ENCODE measurements at places on chromosomes 1 and 21.

- no peak for DNase-seq
These were observed 214.6 kb downstream of the GRIK1 start for GRCh38 chr21:29725025-29725736.

DNA sequence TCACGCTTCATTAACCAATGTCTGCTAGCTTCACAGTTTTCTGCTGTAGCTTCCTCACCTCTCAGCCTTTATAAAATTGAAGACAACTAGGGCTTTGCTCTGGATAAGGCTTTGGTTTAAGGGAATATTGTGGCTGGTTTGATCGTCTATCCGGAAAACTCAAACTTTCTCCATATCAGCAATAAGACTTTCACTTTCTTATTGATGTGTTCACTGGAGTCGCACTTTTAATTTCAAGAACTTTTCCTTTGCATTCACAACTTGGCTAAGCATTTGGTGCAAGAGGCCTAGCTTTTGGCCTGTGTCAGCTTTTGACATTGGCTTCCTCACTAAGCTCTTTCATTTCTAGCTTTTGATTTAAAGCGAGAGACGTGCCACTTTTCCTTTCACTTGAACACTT, 12.9 kb downstream of the COA6 start:
- no peak for DNase-seq

DNA sequence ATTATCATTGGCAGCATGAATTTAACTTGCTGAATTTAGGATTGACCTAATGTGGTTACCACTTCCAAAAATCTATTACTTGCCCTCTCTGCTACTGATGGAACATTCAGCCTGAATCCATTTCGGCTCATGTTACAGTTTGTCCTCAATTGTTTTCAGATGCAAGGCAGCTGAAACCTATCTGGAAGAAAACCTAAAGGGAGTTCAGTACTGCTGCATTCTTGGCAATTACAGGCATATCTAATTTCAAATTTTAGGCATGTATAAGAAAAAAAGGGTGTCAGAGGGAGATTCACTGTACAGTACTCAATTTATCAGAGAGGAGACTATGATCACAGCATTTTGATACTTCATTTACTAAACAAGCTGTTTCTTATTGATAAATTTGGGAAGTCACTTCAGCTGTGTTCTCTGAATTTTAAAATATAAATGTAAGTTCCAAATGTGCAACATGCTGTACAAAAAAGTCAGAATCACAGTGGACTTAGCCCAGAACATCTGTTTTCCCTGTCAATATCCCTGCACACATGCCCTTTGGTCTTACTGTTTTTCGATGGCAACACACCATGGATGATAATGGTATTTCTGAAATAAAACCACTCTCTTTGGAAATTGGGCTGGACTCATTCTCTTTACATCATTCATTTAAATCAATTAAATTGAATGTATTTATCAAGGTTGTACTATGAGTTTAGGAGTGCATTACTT, 651.6 kb upstream of the ADGRL4 start:
- DNase-seq: no peak

GRCh38 chr1:23444596-23445390, 20.2 kb upstream of the TCEA3 start:
- no peak for DNase-seq

DNA sequence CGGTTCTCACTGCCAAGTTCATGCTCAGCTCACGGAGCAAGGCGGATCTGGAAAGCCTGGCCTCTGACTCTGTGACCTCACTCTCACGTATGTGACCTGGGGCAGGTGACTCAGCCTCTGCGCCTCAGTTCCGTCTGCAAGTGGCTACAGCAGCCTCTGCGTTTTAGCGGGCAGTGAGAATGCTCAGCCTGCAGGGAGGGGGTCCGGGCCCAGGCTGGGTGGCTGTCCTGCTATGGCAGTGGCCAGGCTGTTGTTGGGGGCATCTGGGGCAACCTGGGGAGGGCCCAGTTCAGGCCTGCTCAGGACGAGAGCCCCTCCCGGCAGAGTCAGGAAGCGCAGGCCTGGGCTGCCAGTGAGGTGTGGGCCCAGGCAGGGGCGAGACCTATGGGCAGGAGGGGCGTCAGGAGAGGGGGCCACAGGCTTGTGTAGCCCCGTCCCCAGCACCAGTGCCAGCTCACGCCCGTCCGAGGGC, 27.9 kb downstream of the ARHGEF16 start:
- no peak for DNase-seq

DNA sequence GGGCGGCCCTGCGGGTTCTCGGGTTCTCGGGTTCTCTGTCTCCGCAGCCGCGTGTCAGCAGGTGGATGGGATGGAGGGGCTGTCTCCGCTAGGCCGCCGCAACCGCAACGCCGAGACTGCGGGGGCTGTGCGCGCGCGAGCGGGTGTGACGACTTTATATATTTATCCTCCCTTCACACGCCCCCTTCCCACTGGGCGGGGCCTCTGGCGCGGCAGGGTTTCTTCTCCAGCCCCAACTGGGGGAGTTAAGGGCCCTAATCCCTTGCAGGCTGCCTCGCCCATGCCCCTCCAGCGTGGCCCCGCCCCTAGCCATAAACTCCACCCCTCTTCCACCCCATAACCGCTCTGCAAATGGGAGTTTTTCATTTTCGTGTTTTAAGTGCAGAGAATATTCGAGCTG, 3.4 kb downstream of the IGSF21 start:
- DNase-seq: no peak

- no peak for DNase-seq
These were observed 66.0 kb downstream of the PLEKHA6 start for GRCh38 chr1:204293605-204294337.

- no peak for DNase-seq
These were observed 30.9 kb downstream of the FAM163A start for GRCh38 chr1:179774000-179774399.

GRCh38 chr1:228778961-228779360, 43.7 kb downstream of the RHOU start:
- DNase-seq: no peak

GRCh38 chr1:22914633-22915217, 57.9 kb downstream of the LACTBL1 start:
- no peak for DNase-seq

DNA sequence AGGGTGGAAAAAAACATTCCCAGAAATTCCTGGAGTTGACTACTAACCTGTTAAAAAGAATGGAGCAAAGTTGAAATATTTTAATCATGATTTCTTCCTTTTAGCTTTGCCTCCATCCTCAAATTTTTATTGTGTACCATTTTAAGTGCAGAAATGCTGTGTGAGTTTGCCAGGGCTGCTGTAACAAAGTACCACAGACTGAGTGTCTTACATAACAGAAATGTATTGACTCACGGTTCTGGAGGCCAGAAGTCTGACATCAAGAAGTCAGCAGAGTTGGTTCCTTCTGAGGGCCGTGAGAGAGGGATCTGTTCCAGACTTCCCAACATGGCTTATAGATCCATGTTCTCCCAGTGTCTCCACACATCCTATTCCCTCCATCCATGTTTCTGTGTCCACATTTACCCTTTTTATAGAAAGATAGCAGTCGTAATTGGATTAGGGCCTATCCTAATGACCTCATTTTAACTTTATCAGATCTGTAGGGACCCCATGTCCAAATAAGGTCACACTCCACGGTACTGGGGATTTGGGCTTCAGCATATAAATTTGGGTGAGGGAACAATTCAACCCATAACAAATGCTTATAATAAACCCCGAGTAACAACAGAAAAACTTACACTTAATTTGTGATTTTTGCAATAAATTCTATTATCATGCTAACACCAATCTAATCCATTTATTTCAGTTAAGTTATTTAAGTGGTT, 12.7 kb downstream of the SNX7 start:
- no peak for DNase-seq

- no peak for DNase-seq
These were observed 67.4 kb downstream of the LUZP1 start for GRCh38 chr1:23101101-23101827.

DNA sequence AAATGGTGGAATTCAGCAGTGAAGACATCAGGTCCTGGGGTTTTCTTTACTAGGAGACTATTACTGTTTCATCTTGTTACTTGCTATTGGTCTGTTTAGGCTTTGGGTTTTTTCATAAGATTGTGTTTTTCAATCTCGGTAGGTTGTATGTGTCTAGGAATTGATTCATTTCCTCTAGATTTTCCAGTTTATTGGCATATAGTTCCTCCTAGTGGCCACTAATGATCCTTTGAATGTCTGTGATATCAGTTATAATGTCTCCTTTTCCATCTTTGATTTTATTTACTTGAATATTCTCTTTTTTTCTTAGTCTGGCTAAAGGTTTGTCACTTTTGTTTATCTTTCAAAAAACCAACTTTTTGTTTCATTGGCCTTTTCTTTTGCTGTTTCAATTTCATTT, 233.0 kb downstream of the RWDD3 start:
- no peak for DNase-seq

DNA sequence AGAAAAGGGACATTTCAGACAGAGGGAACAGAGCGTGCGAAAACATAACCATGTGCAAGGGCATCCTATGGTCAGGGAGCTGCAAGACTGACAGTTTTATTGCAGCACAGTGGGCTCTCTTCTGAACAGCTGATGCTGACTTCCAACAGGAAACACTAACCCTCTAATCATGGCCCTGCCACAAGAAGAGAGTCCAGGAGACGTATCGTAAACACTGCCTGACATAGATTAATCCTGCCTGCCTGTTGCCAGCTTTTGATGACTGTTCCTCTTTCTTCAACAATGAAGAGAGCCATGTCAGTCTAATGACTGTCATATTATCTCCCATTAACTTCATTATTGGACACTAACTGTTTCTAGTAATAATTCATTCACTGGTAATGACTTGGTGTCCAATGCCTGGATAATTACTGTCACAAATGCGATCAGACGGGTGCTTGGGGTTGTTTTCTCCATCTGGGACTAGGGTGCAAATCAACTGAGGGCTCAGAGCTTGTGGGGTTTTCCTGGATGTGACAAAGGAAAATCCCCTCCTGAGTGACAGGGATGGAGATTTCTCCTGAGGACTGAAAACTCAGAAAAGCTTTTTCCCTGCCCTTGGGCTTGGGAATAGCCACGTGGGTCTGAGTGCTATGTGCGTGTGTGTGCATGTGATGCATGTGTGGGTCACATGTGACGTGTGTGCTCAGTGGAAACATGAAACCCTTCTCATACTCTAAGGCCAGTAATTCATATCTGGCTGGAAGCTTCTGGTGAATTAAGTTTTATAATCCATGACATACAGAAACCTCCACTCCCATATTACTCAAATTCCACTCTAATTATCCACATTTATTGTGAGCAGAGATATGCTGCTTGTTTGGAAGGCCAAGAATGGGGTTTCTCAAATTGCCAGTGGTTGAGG, 144.0 kb upstream of the PLXNA2 start:
- no peak for DNase-seq

- no peak for DNase-seq
These were observed 10.3 kb downstream of the RUNX1 start for GRCh38 chr21:35038772-35039319.

DNA sequence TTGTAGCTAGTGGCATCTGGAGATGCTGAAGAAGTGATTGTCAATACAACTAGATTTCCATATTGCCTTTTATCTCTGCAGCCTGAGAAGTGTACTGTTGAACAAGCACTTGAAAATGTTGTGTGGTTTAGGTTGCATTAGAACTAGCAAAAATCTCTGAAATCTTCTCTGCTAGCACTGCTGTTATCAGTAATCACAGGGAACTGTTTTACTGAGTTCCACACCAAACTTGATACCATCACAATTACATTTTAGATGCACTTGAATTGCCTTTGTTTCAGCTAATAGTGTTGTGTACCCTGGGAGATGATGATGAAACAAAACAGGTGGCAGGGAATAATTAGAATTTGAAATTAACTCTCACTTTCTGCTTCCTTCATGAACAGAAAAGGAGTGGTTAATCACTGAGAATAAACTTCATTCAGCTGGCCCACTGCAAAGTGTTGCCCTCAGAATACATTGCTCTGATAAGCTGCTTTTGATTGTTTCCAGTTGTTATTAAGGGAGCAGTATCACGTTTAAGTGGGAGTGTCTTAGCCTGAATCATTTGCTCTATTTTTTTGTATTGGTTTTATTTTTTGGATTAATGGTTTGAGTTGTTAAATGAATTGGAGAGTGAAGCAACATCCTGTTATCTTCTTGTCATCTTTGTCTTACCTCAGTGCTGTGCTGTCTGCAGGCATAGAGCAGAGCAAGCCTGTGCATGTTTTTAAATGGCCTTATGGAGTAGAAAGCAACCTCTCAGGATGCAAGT, 13.0 kb downstream of the FAM20B start:
- DNase-seq: no peak

GRCh38 chr1:18316764-18317163, 164.0 kb upstream of the KLHDC7A start:
- DNase-seq: no peak

DNA sequence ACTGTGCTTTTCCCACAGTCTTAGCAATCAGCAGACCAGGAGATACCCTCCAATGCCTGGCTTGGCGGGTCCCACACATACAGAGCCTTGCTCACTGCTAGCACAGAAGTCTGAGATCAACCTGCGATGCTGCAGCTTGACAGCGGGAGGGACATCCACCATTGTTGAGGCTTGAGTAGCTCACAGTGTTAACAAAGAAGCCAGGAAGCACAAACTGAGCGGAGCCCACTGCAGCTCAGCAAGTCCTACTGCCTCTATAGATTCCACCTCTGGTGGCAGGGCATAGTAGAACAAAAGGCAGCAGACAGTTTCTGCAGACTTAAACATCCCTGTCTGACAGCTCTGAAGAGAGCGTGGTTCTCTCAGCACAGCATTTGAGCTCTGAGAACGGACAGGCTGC, 33.4 kb downstream of the MNDA start:
- DNase-seq: no peak

- no peak for DNase-seq
These were observed 26.5 kb downstream of the SYF2 start for GRCh38 chr1:25205786-25206185.

DNA sequence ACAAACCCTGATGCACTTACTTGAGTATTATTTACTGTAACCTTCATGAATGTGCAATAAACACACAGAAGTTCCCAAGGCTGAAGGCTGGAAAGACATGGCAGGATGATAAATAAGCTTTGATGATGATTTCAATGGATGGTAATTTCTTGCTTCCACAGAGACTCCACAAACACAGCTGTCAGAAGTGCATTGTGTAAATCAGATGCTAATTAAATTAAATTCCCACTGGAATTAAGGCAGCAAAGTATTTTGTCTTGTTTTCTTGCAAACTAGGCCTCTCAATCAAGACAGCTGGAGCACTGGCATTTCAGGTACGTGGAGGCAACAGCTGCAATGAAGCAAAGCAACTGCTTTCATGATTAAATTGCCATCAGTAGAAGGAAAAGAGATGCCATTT, 24.1 kb downstream of the FAM177B start:
- DNase-seq: no peak

DNA sequence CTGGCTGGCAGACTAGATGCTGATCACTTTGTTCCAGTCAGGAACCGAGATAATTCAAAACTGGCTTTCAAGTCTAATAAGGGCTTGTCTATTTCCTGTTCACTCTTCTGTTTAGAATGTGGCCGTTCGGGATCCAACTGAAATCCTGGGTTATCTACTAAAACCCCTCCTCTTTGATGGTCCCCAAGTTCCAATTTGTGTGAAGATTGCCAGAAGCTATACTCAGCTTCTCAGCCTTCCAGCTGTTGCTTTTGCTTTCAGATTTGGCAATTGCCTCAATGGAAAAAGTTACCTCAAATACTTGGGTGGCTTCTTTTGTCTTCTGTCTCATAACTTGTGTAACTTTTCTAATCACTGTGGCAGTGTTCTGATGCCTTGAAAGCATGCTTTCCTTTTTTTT, 43.7 kb downstream of the BTBD8 start:
- DNase-seq: no peak

Data from activated T-cell treated with anti-CD3 and anti-CD28 coated beads for 4 hours (primary cell).